ENCODE measurements at places on chromosomes 6 and 20.

DNA sequence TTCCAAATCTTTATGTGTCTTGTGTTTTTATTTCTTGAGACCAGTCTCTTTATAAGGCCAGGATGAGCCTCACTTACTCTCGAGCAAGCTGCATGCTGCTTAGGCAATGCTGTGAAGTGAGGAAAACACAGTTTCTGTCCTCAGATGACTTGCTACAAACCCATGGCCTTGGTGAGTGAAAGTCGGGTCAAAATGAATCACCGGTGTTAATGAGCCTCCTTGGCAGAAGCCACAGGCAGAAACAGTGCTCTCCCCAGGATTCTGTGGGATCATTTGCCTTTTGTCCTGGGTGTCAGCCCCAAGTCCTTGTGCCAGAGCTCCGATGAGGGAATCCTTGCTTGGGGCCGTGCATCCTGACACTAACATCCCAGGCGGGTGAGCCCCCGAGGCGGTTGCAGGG, 482.5 kb downstream of the QKI start:
- DNase-seq, result no peak

- no peak for DNase-seq
These were observed 12.2 kb downstream of the REPS1 start for GRCh38 chr6:138975815-138976214.

GRCh38 chr20:39766333-39766732, 804.2 kb downstream of the DHX35 start:
- DNase-seq, result no peak

DNA sequence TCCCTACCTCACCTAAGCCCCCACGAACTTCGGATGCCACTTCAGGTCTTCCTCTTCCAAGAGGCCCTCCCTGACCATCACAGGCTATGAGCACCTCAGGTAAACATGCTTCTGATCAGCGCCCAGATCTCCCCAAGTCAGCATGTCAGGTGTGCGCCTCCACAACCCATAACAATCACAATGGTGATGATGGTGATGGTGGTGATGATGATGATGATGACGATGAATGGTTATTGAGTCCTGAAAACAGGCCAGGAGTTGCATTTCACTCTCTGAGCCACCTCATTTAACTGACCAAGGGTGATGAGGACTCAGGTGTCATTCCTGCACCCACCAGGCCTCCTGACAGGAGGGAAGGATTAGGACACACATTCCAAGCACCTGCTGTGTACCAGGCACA, 426.6 kb upstream of the SULF2 start:
- no peak for DNase-seq

DNA sequence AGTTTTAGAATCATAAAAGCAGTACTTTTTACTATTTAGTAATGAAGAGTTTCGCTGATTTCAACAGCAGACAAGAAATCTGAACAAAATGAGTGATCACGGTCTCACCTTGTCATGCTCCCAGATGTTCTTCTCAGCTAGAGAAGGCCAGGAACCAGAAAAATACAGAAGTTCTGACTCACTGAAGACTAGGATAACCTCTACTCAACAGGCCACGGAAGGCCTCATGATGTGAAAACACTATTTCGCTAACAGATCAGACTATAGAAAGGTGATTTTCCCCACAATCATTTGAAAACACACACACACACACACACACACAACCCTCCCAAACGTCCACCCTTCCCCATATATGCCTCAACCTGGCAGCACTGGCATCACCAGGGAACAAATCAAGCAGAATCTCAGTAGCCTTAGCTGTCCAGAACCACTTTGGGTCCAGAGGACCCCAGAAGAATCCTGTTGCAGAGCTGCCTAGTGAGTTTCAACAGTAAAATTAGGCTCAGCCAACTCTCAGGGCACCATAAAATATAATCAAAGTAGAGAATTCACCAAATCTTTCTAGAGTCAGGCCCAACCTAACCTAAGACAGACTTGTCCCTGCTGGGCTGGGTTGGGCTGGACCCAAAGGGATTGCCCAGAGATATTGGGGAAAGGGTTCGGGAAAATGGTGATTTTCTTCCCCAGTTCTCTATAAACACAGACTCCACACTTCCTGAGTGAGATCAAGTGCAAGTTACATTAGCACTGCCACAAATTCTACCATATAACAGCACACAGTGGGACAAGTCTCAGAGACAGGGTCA, 7.9 kb downstream of the EXOC2 start:
- DNase-seq, result no peak

- DNase-seq, result no peak
These were observed 81.0 kb downstream of the ERMARD start for GRCh38 chr6:169832247-169832948.

DNA sequence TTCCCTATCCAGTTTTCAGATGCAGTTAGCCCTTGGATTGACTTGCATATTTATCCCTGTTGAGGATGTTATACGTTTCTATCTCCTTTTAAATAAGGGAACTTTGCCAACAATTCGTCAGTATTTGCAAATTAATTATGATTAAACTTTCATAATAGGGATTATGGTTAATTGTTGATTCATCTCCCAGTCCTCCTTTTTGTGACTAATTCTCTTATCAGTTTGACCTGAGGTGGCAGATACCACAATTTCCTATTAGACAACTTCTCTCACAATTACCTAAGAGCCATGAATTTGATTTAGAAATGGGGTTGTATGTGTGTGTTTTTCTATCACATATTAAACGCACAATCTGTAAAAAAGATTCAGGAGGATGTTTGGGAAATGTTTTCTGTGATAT, 172.9 kb downstream of the LAMA2 start:
- DNase-seq, result no peak

GRCh38 chr6:131378874-131379273, 194.2 kb upstream of the ARG1 start:
- no peak for DNase-seq
